ENCODE measurements at places on chromosomes 11 and 22. TPM values are rescaled to one million over a fixed set of nuclear protein-coding genes. Genes with fewer than 3 reads are reported as not detected.
A peak's percentile ranks its signal among the peaks of the same experiment; 100 is the strongest.

Gene NRIP3
- total RNA-seq: 0.87 TPM

Gene ABCG4
- not detected for total RNA-seq

Gene BRD1
- 25.0 TPM for total RNA-seq

DNA sequence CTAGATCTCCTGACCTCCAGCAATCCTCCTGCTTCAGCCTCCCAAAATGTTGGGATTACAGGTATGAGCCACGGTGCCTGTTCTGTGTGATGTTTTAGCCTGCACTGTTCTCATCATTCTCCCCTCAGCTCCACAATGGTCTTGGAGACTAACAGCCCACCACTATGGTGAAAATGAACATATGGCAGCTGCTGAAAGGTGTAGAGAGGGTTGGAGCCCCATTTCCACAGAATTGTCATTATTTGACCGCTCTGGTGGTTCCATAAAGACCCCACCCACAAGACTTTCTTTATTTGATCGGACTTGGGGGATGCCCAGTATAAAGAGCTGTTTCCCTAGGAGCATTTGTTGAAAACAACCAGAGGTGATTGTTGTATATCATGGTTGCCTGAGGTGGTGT, 67.9 kb upstream of the SEPTIN5 start:
- peak; percentile 24 for DNase-seq
